Stimulated activated CD4-positive, alpha-beta T cell treated with anti-CD3 and anti-CD28 coated beads, Interleukin-4, amount 100 ng/mL, for 24 hours (primary cell): ENCODE measurements at places on chromosomes 6 and 20.

DNA sequence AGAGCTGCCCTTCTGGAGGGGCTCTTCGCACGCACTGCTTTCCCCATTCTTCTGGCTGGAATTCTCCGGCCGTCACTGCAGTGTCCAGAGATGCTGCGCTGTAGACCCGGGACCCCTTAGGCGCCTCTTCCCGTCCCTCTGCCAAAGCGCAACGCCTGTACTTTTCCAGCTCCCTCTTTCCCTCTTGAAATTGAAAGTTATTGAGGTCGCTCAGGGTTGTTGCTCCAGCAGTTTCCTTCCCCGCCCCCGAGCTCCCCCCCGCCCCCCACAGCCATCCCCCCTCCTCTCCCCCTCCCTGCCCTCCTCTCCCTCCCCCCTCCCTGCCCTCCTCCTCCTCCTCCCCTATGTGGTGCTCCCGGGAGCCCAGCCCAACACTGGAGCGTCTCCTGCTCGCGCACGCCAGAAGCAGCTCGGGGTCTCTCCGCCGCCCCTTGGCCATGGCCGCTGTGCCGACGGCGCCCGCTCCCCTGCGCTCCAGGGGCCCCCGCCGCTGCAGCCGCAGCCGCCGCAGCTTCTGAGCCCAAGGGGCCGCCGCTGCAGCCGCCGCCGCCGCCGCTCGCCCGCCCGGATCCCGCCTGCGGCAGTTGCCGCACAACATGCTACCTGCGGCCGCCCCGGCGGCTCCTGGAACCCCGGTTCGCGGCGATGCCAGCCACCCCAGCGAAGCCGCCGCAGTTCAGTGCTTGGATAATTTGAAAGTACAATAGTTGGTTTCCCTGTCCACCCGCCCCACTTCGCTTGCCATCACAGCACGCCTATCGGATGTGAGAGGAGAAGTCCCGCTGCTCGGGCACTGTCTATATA, at the start of gene RSPO3:
Gene RSPO3 (plus strand): TSS at position 374 of the 804 bp plus-strand sequence. CDS start 522 bp downstream, outside the sequence.
- DNase-seq: no peak

GRCh38 chr6:53130569-53131290, 17.9 kb downstream of the GCM1 start:
- DNase-seq: no peak

DNA sequence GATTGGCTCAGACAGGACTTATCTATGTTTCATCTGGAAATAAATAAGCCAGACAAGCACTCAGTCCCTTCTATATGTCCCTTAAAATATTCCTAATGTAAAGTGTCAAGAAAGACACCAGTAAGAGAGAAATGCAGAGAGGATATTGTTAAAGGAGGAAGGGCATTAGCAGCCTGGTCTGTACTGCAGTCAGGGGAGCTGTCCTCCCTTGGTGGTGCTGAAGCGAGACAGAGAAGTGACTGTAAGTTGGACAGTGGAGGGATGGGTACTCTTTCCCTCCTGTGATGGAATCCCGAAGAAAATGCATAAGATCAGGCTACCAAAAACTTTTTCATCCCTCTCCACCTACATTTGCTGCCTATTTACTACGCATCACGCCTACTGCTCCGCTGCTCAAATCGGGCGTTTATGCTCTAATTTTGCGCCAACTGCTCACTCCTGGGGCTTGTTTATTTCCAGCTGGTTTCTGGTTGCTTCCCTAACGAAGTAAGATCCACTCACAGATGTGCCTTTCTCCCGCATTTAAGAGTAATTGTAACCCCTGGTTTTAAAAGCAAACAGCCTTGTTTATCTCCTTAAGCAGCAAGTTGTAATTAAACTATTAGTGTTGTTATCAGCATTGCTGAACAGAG, 35.2 kb downstream of the PHACTR1 start:
- peak; percentile 15 for DNase-seq

DNA sequence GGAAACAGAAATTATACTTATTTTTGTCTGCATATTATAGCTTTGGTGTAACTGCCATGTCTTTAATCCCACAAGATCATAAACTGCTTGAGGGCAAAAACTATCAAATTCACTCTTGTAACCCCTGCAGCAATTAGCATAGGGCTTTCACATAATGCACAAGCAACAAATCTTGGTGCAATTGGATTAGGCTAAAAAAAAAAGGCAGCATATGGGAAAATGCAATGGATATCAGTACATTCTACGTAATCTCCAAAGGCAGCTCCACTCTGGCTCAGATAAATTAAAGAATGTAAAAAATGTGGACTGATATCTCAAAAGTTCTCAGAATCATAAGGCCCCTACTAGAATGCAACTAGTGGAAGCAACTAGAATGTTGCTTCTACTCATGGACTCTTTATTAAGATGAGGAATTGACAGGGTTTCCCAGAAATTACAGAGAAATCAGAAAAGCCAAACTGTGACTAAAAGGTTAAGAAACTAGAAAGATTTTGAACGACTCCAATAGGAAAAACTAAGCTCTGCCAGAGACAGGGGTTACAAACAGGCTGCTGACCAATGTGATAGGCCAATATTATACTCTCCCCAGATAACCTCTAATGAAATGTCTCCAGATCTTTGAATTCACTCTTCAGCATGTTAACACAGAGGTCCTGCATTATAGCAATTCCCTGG, 55.0 kb downstream of the FILIP1 start:
- no peak for DNase-seq

DNA sequence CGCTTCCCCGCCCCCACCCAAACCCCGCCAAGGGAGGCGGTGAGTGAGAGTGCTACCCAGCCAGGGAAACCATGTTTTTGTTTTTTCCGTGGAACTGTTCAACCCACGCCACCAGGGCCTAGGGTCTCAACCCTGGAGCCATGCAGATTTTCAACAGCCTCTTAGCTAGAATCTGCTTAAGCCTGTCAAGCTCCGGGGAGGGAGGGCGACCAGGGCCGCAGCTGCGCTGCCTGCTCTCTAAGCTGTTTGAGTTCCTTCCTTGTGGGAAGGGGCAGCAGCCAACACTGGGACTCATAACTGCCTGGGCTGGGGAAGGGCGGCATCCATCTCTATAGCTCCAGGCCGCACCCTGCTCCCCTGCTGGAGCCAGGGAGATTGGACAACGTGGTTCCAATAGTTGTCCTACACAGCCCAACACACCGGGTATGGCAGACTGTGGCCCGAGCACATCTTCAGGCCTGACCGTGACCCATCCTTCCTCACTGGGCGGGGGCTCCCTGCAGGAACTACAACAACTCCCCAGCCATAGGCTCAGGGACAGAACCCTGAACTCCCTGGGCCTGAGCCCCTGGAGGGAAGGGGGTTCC, 1065.7 kb upstream of the MANEA start:
- DNase-seq: no peak

DNA sequence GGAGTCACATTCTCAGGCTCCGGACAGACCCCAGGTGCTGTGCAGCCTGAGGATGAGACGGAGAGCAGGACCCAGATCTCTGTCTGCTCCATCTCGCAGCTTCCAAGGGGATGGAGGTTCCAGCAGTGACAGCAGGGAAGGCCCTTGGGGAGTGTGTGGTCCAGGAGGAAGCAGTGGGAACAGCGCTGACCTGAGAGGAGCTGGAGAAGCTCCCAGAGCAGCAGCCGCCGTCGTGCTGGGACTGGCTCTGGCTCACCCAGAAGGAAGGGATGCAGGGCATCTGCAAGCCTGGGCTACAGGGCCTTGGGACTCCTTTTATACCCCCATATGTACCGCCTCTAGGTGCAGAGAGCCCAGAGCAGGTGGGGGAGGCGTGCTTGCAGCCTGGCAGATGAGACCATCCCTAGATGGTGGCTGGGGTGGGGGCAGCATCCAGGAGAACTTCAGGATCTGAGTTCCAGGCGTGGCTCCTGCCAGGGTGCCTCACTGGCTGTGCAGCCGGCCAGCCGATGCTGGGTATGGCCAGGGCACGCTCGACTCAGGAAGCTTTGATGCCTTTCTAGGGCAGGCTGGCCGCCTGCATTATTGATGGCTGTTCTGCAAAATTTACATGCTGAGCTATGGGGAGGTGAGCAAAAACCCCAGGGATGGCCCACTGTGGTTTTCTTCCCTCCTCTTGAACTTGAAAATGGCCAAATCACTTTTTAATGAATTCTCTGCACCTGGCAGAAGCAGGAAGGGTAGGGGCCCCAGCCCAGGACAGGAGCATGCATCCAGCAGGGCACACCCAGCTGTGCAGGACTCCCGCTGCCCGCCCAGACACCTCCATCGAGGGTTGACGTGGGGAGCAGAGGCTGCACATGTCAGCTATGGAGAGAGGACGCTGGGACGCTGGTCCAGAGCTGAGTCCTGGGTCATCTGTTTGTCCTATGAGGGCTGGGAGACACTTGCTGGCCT, 179.6 kb downstream of the TAF4 start:
- DNase-seq: no peak

- peak; percentile 75 for DNase-seq
These were observed 4.6 kb upstream of the RAE1 start for GRCh38 chr20:57346477-57346876.

DNA sequence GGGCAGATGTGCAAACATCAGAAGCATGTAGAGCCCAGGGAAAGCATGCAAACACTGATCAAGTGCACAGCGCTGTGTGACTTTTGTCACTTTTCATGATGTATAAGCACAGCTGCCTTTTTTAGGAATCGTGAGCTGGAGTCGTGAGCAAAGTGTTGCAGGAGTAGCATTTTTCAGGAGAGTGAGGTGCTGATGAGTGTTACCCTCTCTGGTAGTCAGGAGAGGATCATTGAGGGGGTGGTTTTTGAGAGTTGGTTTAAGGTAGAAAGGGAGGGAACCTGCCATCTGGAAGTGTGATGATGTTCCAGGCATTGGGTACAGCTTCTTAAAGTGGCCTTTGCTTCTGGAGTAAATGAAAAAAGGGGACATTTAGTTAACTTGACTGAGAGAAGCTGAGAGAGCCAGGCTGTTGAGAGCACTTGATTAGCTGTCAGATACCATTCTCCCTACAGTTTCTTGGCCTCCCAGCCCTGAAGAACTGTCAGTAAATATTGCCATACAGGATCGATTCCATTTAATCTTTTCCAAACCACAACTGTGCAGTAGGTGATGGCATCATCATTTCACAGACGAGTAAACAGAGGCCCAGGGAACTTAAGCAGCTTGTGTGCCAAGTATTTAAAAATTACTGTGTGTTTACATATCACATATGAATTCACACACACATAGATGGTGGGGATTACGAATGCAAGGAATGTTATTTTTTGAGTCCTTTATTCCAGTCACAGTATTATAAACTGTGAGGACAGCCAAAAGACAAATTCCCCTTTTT, 28.9 kb downstream of the TPD52L1 start:
- DNase-seq: no peak

DNA sequence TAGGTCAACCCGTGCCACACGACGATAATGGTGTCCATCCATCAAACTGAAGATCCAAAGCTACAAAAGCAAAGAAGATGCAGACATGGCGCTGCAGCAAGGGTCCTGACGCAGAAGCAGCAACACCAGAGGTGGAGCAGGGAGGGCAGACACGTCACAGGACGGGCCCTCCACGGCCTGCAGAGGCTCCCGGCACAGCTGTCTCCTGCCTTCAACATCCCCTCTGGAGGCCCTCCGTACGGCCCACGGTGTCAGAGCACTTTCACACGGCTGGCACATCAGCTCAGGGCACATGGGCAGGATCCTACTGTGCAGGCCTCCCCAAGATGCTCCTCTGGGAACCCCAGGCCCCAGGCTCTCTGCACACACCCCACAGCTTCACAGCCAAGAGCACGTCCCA, 37.6 kb downstream of the WDR27 start:
- DNase-seq: no peak

DNA sequence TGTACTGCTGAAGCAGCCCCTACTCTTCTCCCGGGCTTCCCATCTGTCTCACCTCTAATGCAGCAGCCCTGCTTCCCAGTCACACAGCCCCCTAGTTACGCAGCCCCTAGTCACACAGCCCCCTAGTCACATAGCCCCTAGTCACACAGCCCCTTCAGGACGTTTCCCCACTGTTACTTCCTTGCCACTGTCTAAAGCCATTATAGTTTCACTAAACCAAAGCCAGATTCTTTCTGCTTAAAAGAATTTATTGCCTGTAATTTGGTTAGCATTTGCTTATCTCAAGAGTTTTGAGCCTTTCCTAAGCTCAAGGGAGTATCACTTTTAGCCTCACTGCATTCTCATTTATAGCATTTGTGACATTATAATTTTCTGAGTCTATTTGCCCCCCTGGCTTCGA, 127.9 kb downstream of the LMBRD1 start:
- DNase-seq: no peak

DNA sequence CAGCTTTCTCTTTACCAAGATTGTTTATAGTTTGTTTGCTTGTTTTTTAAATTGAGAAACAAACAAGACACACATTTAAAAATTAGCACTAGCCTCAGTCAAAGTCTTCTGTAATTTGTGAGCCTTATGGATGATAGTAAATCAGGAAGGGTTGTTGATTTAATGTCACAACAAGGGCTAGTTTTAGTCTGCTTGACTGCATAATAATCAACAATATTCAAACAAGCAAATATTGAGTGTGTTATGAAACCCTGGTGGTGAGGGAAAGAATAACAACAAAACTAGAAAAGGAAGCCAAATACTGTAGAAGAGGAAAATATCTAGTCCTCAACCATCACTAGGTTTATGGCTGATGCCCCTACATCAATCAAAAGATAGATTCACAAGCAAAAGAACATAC, 228.6 kb downstream of the TBC1D7 start:
- no peak for DNase-seq

DNA sequence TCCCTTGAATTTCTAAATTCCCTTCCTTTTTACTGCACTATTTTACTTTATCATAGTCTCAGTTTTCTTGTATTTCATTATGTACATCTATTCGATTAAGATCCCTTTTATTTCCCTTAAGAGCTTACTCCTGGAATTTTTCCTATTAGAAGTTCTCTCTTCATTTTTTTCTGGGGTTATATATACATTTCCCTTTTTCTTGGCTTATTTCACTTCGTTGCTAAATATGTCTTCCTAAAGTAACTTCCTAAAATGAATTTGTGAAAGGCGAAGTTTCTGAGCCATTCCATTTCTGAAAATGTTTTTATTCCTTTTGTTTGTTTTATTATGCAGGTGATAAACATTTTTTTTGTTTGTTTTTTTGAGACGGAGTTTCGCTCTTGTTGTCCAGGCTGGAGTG, 5.9 kb upstream of the CD109 start:
- no peak for DNase-seq

GRCh38 chr6:4209196-4209595, 73.8 kb upstream of the ECI2 start:
- no peak for DNase-seq

DNA sequence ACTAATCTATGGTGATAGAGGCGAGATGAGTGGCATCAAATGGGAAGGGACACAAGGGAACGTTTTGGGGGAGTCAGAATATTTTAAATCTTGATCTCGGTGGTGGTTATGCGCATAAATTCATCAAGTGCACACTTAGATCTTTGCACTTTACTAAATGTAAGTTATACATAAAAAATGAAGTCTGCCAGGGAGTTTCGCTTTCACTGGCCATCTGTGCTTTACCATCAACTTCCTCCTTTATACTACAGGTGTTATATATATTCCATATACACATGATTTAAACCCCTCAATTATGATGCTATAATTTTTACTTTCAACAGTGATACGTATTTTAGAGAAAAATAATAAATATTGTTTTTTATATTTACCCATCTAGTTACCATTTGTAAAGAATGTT, 97.6 kb upstream of the AKIRIN2 start:
- no peak for DNase-seq
